ENCODE measurements at places on chromosomes 4 and X.

GRCh38 chr4:170853422-170854021 is 763.8 kb upstream of the AADAT start:
- no peak for DNase-seq

DNA sequence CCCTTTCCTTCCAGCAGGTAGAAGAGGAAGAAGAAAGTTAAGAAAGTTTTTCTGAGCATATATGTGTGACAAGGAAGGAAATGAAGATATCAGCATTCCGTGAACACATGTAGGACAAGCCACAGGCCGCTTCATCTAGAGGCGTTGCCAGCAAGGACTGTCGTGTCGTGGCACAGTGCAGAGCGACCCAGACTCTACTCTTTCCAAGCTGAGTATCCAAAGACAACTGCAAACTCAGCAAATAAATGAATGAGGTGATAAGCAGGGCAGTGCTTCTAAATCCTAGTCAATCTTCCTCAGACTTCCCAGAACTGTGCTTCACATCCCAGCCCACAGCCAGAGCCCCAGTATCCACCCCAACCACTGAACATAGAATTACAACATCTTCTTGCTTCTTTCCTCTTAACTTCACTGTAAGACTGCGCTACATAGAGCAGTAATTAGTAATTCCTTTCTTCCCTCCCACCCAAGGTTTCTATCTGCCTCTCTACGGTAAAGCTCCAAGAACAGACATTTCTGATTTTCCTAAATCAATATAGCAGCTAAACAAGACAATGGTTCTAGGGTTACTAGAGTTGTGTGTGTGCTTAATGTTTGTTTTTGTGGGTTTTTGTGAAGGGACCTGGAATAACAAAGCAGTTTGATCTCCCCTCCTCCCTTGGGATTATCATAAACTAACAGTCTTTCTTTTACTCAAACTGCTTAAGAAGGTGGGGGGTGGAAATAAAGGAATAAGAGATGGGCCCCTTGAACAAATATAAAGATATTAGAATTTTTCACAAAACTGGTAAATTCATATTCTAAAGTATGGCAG is 71.6 kb downstream of the PAPSS1 start:
- DNase-seq: no peak

DNA sequence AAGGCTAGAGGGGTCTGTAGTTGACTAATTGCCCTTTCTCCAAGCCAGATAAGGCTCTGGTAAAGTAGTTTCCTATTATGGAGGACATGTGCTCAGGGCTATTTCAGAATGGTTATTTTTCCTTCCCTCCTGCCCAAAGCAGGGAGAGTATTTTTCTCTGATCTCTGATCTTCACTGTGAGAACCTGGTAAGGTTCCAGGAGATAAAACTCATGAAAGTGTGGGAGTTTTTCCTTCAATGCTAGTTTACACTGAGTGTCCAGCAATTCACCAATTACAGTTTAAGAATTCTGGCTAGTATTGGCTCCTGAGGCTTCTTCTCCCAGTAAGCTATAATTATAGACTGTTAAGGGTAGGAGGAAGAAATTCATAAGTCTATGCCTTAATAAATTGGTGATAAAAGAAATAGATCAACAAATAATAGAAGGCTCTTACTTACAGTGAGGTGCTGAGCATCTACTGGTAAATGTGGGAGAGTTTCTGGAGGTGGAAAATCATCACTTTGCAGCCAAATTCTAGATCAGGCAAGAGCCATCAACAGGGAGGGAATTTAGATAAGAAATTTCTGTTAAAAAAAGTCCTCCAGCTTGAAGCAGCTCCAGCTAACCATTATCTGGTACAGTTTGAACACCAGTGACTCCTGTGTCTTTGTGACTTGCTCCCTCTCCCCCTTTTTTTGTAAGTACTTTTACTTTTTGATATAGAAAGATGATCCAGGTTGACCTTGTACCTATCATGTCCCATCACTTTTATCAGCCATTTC is 30.9 kb downstream of the CASP6 start:
- no peak for DNase-seq

- no peak for DNase-seq
Measured at GRCh38 chr4:3802571-3803474, 36.6 kb downstream of the ADRA2C start.

- DNase-seq: no peak
Measured at GRCh38 chrX:150766351-150767044, 73.3 kb downstream of the MTMR1 start.

DNA sequence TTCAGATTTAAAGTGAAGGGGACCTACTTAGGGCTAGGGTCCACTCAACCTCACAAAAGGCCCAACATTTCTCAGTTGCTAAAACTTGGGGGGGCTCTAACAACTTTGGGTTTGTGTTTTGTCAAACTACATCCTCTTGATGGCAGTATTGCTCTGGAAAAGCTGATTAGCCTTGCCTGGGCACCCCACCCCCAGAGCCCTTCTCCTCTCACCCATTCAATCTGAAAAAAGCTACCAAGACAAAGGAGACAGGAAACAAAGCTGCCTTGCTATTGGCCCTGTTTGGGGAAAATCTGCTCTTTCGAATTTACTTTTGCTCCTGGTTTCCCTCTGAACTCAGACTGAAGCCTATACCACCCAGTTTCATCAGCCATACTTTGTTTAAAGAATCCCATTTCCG is 195.2 kb upstream of the STK26 start:
- no peak for DNase-seq

GRCh38 chr4:174265916-174266315 is 17.6 kb downstream of the FBXO8 start:
- no peak for DNase-seq

- no peak for DNase-seq
Measured at GRCh38 chr4:54004463-54004862, 59.9 kb downstream of the CHIC2 start.

GRCh38 chrX:121455890-121456289 is 408.5 kb downstream of the GLUD2 start:
- DNase-seq: no peak

DNA sequence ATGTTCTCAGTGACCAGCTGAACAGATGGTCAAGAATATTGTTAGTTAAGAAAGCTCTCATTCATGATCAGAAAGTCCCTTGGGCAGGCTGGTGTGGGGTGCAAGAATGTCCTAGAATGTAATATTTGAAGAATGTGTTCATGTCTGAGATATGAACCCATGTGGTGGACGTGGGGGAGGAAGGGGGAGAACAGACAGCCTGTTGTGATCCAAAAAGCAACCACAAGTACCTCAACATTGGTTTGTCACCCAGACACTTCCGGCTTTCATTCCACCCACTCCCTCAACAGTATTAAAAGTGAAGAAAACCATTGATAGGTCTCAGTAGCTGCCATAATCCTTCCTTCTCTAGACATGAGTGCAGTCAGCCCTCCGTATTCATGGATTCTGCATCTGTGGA is 82.2 kb downstream of the MAML3 start:
- DNase-seq: no peak

DNA sequence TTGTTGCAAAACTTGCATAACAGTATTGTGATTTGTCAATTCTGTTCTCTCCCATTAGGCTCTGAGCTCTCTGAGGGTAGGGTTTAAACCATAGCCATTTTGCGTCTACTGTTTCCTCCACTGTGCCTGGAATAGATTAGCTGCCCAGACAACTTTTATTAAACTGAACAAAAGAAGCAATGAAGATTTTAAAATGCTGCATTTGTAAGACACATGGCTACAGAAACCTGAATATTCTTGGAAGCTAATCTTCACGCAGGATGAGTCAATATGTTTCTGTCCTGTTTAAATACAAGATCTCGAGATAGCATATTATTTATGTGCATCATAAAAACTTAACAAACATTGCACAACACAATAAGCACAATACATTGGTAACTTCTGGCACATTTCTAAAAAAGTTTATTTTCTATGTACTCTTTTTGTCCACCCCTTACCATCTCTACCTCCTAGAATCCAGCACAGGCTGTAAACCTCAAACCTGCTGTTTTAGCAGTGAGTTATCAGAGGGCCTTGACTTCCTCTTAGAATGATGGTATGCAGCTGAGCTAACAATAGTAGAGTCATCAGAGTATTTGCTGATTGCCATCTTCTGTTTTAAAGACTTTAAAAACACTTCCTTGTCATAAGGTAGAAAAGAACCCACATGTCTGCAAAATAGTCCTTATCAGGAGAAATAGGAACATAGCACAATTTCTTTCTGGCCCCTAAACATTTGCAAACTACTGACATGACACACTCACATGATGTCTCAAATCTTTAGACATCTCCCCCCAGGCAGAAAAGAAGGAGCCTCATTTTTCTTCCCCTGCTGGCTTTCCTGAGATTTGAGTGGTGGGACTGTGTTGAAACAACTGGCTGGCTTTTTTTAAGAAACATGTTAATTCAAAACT is 10.6 kb upstream of the CCNG2 start:
- DNase-seq: no peak

DNA sequence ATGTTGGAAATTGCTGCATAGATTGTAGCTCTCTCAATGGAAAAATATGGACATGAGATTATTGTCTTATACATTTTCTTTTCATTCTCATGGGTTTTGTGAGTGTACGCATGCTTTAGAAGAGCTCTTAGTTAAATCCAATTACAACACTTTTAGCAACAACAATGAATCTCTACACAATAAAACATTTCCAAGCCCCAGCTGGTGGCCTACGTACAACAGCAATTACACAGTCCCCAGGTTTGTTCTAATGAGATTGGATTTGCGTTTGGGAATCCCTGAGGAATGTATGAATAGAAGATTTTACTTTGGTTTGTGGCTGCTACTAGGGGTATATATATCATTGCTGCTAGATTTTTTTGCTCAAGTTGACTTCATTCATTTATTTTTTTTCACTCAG is 98.6 kb downstream of the FHDC1 start:
- DNase-seq: no peak

DNA sequence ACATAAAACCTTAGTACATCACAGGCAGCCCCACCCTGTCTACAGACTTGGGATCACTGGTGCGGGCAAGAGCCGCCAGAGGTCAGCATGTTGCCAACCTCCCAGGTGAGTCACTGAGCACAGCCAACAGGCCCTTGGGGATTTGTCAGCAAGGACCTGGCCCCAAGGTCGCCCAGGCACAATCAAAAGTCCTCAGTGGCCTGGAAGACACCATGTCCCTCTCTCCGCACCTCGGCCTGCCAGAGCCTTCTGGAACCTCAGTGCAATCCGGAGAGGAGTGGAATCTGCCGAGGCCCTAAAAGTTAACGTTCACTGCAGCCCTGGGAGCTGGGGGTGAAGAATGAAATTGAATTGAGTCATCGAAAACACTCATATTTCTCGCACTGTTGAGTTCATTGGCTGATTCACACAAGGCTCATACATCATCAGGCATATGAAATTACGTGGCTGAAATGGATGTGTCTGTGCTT is 74.3 kb downstream of the WFS1 start:
- no peak for DNase-seq

- DNase-seq: no peak
Measured at GRCh38 chr4:185998791-185999190, 70.2 kb upstream of the TLR3 start.
